ENCODE measurements at places on chromosomes 2 and 18. TPM values are rescaled to one million over a fixed set of nuclear protein-coding genes. Genes with fewer than 3 reads are reported as not detected.

GRCh38 chr18:48721312-48721711 is 182.5 kb downstream of the CTIF start:
- H3K36me3 ChIP-seq: no peaks in the 10 kb centered on the region
- DNase-seq: no peak
- no peak overlapping the region for H3K4me3 ChIP-seq
- H3K27ac ChIP-seq: no peak overlapping the region
- H3K4me1 ChIP-seq: no peaks in the 10 kb centered on the region

GRCh38 chr2:145050134-145050533 is 530.2 kb upstream of the ZEB2 start:
- no peak overlapping the region for H3K27ac ChIP-seq
- no peaks in the 10 kb centered on the region for H3K36me3 ChIP-seq
- H3K4me1 ChIP-seq: no peaks in the 10 kb centered on the region
- no peak for DNase-seq
- H3K4me3 ChIP-seq: no peak overlapping the region
- no peaks in the 10 kb centered on the region for H3K27me3 ChIP-seq

DNA sequence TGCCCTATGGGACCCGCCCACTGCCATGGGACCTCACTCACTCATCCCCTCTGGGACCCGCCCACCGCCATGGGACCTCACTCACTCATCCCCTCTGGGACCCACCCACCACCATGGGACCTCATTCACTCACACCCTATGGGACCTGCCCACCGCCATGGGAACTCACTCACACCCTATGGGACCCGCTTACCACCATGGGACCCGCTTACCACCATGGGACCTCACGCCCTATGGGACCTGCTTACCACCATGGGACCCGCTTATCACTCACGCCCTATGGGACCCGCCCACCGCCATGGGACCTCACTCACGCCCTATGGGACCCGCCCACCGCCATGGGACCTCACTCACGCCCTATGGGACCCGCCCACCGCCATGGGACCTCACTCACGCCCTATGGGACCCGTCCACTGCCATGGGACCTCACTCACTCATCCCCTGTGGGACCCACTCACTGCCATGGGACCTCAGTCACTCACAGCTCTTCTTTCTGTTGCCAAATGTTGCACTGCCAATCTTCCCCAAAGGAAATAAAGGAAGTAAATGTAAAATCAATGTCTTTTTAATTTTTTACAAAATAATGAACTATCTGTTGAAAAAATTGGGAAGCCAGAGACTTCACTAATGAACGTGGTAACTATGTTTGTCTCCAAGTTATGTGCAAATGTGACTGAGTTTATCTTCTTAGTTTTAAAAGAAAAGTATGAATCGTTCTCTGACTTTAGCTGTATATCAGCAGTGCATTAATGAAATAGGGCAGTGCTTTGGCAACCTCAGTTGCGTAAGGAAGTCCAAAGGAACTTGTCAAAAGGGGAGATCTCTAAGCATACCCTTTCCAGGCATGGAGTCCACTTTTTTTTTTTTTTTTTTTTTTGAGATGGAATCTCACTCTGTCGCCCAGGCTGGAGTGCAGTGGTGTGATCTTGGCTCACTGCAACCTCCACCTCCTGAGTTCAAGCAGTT is 101.5 kb upstream of the MGAT5 start:
- no peak for DNase-seq
- no peak overlapping the region for H3K27ac ChIP-seq
- no peaks in the 10 kb centered on the region for H3K27me3 ChIP-seq

Gene C2orf80
- not detected for total RNA-seq

Gene ELOA2
- not detected for total RNA-seq
